ENCODE measurements at places on chromosomes 2 and 18.

GRCh38 chr2:104420953-104421352 lies 433.0 kb upstream of the POU3F3 start:
- DNase-seq, result no peak

GRCh38 chr2:239813261-239814115 lies 211.7 kb downstream of the NDUFA10 start:
- DNase-seq, result no peak

GRCh38 chr2:29218071-29218470 lies 102.9 kb downstream of the CLIP4 start:
- no peak for DNase-seq

GRCh38 chr2:122530814-122531213 lies 775.4 kb downstream of the TSN start:
- DNase-seq, result no peak

- DNase-seq, result no peak
Measured at GRCh38 chr2:220065581-220065980, 438.2 kb downstream of the SLC4A3 start.

GRCh38 chr2:30366199-30366691 lies 80.8 kb upstream of the LCLAT1 start:
- DNase-seq, result no peak

DNA sequence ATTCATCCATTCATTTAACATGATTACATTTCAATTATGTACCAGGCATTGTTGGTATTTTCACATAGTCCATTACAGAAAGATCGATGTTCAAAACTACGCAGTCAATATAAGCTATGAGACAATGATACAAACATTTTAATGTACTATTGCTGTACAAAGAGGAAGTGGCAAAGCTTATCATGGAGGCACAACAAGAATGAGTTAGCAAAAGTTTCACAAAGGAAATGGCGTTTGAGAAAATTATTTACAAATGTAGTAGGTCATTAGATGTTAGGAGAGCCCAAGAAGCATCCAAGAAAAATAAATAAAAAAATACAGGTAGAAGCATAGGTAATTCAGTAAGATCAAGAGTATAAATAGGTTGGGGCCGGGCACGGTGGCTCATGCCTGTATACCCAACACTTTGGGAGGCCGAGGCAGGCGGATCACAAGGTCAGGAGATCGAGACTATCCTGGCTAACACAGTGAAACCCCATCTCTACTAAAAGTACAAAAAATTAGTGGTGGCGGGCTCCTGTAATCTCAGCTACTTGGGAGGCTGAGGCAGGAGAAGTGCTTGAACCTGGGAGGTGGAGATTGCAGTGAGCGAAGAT lies 1730.8 kb upstream of the CELF4 start:
- no peak for DNase-seq
